ENCODE measurements at places on chromosomes 12 and 14.

DNA sequence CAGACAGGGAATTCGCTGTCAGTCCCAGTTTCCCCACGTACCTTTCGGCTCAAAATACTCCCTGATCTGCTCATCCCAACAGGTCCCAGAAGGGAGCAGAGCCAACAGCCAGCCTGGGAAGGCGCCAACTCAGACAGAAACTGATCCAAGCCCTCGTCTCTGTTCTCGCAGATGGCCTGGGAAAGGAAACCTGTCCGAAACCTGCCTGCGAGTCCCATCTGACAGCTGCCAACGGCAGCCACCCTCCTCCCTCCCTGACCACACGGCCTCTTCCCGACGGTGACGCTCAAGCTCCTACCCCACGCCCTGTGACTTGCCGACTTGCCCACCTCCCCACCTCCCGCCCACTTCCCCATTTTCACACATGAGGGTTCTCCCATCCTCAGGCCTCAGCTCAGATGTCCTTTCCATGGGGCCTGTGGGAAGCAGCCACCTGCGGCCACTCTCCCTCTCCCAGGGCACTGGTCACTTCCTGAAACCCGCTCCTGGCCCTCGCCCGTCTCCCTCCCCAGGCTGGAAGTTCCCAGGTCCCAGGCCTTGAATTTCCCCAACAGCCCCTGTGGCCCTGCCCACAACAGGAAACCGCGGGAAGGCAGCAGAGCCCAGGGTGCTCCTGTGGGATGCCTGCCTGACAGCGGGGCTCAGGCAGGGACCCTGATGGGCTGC is 60.9 kb upstream of the FBRSL1 start:
- no peak for DNase-seq

DNA sequence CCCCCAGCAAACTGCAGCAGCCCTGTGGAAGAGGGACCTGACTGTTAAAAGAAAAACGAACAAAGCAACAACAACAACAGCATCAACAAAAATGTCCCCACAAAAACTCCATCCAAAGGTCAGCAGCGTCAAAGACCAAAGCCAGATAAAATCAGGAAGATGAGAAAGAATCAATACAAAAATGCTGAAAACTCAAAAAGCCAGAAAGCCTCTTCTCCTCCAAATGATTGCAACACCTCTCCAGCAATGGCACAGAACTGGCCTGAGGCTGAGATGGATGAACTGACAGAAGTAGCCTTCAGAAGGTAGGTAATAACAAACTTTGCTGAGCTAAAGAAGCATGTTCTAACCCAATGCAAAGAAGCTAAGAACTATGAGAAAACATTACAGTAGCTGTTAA is 45.4 kb upstream of the PPP4R3A start:
- no peak for DNase-seq

GRCh38 chr12:27790179-27790578 is 10.1 kb upstream of the MANSC4 start:
- no peak for DNase-seq

GRCh38 chr12:128810182-128811127 is 13.3 kb downstream of the SLC15A4 start:
- peak; percentile 23 for DNase-seq

DNA sequence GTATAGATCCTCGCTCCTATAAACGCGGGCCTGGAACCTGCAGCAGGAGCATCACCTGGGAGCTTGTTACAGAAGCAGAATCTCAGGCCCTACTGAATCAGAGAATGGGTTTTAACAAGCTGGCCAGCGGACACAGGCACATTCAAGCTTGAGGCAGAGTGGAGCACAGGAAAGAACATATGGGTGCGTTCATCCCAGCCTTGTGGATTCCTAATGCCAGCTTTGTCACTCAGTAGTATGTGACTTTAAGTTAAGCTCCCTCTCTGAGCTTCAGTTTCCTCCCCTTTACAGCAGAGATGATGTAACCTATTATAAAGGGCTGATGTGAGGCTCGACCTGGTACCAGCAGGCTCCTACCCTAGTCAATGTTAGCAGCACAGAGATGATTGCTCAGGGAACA is 204.9 kb downstream of the ZFP36L1 start:
- DNase-seq = no peak

GRCh38 chr12:92030618-92031017 is 115.0 kb downstream of the BTG1 start:
- peak; percentile 9 for DNase-seq

- DNase-seq = no peak
These were observed 47.2 kb downstream of the ERH start for GRCh38 chr14:69350892-69351291.

DNA sequence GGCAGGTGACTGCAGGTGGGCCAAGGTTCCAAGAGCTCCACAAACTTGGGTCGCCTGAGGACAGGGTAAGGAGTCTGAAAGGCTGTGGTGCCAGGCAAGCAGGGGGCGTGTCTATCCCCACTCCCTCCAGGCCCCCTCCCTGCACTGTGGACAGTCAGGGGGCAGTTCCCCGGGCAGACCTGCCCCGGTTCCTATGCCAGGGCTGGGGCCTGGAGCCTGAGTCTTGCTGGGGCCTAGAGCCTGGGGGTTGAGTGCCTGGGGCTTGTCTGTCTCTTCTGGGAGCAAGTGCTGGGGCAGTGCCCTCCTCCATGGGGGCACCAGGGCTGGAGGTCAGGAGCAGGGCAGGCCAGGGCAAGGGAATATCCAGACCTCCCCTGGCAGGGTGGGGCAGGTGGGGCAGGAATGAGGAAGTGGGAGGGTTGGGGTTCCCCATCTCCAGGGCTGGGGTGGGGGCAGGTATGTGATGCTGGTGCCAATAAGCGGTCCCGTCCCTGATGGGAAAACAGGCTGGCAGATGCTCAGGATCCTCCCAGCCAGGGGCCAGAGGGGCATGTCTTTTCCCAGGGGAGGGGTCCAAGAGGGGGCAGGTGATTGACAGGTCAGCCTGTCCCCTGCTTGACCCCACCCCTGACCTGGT is 11.9 kb upstream of the TNFAIP2 start:
- DNase-seq = no peak

- DNase-seq = no peak
These were observed 10.1 kb upstream of the NR2C1 start for GRCh38 chr12:95083471-95083870.

- DNase-seq = no peak
These were observed at the start of gene TAS2R30 for GRCh38 chr12:11134305-11134704. Gene TAS2R30 (minus strand): TSS chr12:11134644. CDS start chr12:11134244, 400 bp downstream.

- DNase-seq = no peak
These were observed 40.0 kb upstream of the DAAM1 start for GRCh38 chr14:59148334-59148900.

Measured in activated T-helper 9 cell treated with anti-CD3 and anti-CD28 coated beads, Interleukin-2, amount 50 U/mL, for 16 hours (primary cell).